Regular cardiac myocyte (primary cell): ENCODE measurements at places on chromosomes 7 and 10. TPM values are rescaled to one million over a fixed set of nuclear protein-coding genes. Genes with fewer than 3 reads are reported as not detected.

The ASZ1 gene
- total RNA-seq = not detected in 2 replicates

The ATG9B gene
- under 0.01 and 2.0 TPM in 2 replicates for total RNA-seq

The BICC1 gene
- total RNA-seq = 92.6 and 161 TPM in 2 replicates

The SUGCT gene
- 9.0 and 17.8 TPM in 2 replicates for total RNA-seq

The BMPER gene
- total RNA-seq = 39.5 and 43.1 TPM in 2 replicates

The NPSR1 gene
- total RNA-seq = not detected in 2 replicates

The MARVELD1 gene
- total RNA-seq = 15.5 and 22.8 TPM in 2 replicates

The ZNF92 gene
- 5.9 and 9.2 TPM in 2 replicates for total RNA-seq

The OIT3 gene
- total RNA-seq = under 0.01 TPM in 1 of 2 replicates, not detected in the other

The AFAP1L2 gene
- 0.19 and 1.4 TPM in 2 replicates for total RNA-seq

The UCMA gene
- total RNA-seq = not detected in 2 replicates

The PPP1R3C gene
- total RNA-seq = 59.6 and 181 TPM in 2 replicates

The SRRM3 gene
- 0.38 and 0.56 TPM in 2 replicates for total RNA-seq

The RASA4 gene
- total RNA-seq = 8.1 and 9.3 TPM in 2 replicates

The LLCFC1 gene
- total RNA-seq = not detected in 2 replicates

The MET gene
- total RNA-seq = 67.1 and 105 TPM in 2 replicates

The TMEM130 gene
- total RNA-seq = 0.38 and 0.56 TPM in 2 replicates

The ECD gene
- total RNA-seq = 25.7 and 32.8 TPM in 2 replicates
